ENCODE measurements at places on chromosomes 4 and X. TPM values are rescaled to one million over a fixed set of nuclear protein-coding genes. Genes with fewer than 3 reads are reported as not detected.

The TMEM271 gene
- total RNA-seq = not detected

The DGAT2L6 gene
- not detected for total RNA-seq

The PHEX gene
- 0.46 TPM for total RNA-seq

The CYBB gene
- not detected for total RNA-seq

The KIAA1210 gene
- total RNA-seq = not detected

The FMR1 gene
- total RNA-seq = 67.2 TPM

The RNF175 gene
- total RNA-seq = 0.36 TPM

The GPC4 gene
- 15.6 TPM for total RNA-seq
